Stimulated activated CD8-positive, alpha-beta memory T cell treated with anti-CD3 and anti-CD28 coated beads, Interleukin-4, amount 100 ng/mL, for 1 hour (primary cell): ENCODE measurements at places on chromosomes 7 and 10.

DNA sequence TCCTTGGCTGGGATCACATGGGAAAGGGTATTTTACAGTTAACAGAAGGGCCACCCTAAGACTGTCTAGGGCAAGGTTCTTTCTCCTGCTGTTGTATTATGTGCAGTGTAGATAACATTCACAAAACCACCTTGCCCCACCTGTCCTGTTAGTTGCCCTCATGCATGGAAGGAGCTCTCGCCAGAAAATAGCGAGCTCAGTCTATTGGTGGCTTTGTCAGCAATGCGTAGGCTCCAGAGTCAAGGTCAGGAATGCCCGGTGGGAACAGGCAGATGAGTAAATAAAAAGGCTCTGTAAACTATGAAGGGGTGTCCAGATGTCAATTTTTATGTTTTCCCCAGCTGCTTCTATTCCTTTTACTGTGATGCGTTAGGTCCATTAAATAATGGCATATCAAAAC, 107.1 kb upstream of the WDR11 start:
- DNase-seq, result no peak

DNA sequence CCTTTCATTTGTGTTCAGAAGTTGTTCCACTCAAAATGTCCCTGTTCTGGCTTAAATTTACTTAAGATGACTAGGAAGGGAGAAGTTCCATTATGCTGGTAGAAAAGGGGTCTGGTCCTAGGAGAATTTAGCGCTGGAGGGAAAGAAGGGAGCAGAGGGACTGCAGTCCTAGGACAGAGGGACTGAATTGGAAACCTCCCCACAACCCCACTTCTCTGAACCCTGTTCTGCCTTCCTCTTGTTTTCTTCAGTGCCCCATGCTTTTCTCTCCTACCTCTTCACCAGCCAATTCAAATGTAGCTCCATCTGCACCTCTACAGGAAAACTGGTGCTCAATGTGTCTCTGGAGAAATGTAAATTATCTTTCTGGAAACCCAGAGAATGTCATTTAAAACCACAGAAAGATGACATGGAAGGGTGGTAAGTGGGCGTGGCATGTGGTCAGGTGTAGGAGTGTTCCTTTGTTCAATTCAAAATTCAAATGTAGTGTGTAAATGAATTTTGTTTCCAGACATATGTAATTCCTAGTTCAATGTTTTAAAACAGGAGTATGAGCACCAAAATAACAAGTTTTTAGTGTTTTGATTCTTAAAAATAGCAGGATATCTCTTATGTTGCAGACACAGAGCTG, 24.0 kb upstream of the RHOBTB1 start:
- no peak for DNase-seq

- no peak for DNase-seq
Observed at GRCh38 chr7:140176122-140176701, 571 bp downstream of the KDM7A start.

GRCh38 chr10:102581981-102582580, 62.2 kb upstream of the TRIM8 start:
- no peak for DNase-seq

DNA sequence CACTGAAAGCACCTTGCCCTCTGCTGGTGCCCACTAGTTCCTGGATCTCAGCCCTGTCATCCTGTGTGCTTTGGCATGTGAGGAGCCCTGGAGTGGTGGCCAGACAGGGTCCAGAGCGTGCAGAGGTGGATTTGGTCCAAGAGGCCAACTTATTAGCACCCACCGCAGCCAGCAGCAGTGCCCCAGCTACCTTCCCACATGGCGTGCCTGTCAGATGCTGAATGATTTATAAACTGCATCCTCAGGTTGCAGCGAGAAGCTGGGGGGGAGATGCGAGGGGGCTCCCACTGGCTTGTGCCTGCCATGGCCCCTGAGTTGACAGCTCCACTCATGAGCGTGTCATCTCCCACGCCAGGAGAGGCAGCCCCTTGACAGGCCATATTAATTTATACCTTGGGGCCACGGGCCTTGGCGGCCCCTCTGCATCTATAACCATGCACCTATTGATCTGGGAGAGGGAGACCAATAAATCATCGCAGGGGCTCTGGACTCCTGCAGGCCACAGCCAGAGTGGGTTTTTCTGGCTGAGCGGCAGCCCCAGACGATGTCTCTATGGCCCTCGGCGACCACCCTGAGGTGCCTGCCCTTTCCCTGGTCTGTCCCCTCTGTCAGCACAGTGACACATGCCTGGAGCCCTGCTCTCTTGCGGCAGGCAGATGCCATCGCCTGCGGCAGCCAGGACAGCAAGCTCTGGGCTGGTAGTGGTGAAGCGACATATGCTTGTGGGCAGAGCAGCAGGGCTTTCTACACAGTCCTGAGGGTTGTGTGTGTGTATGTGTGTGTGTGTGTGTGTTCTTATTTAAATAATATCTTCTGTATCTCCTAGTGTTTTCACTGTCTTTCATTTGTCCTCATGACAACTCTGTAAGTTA, 120.8 kb downstream of the CDH23 start:
- no peak for DNase-seq

GRCh38 chr10:91788527-91788926, 9.7 kb upstream of the TNKS2 start:
- DNase-seq, result no peak
